Left ventricle myocardium inferior (tissue), 1 donor: ENCODE measurements at places on chromosomes 16 and 17.

DNA sequence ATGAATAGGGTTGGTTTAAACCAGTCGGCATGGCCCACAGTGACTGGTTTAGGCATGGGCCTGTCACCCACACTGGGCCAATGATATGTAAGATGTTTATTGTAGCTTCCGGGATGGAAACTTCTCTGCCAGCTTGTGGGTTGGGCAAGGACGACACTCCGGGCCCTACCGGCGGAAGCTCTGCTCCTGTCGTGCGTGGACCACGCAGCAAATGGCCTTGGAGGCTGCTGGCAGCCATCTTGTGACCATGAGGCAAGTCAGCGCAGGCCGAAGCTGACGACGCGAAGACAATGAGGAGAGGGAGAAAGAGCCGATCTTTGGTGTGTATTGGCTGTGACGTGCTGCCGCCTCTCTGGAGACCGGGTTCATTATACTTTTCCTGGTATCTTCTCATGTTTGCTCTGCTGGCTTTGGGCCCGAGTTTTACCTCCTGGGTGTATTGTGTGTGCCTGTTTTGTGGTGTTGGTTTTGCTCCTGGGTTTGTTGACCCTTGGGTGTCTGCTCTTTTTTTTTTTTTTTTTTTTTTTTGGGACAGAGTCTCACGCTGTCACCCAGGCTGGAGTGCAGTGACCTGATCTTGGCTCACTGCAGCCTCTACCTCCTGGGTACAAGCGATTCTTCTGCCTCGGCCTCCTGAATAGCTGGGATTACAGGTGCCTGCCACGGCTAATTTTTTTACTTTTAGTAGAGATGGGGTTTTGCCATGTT, 15.4 kb downstream of the SLC25A10 start:
- DNase-seq = no peak

DNA sequence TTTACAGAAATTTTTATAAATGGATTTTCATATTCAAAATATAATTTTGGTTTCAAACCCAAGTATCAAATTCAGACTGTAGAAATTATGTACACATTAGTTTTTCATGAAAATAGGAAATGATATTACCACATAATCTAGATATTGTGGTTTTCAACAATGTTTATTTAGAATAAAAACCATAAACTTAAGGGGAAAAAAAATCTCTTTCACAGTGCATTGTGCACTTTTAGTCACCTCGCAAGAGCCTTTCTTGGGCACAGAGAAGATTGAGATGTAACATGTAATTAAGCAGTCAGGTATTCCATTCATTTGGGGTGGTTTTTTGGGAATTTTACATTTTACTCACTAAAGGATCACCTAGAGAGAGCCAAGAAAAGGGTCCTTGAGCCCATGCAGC, 104.0 kb downstream of the TANC2 start:
- no peak for DNase-seq

DNA sequence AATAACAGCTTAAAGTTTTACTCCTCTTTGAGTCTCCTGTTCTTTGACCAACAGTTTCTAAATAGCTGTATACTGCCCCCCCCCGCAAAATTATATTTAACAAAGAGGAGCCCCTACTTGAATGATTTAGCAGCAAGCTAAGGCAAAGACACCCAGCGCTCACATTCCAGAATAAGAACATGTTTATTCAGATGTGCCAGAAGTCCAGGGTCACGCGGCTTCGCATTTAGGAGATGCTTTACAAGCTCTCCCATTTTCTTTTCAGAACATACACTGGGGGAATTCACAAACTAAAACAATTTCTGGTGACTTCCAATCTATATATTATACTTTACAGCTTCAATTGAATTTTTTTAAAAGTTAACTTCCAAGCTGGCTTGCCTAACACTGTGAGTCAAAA, 5.3 kb downstream of the PLD6 start:
- DNase-seq = no peak

DNA sequence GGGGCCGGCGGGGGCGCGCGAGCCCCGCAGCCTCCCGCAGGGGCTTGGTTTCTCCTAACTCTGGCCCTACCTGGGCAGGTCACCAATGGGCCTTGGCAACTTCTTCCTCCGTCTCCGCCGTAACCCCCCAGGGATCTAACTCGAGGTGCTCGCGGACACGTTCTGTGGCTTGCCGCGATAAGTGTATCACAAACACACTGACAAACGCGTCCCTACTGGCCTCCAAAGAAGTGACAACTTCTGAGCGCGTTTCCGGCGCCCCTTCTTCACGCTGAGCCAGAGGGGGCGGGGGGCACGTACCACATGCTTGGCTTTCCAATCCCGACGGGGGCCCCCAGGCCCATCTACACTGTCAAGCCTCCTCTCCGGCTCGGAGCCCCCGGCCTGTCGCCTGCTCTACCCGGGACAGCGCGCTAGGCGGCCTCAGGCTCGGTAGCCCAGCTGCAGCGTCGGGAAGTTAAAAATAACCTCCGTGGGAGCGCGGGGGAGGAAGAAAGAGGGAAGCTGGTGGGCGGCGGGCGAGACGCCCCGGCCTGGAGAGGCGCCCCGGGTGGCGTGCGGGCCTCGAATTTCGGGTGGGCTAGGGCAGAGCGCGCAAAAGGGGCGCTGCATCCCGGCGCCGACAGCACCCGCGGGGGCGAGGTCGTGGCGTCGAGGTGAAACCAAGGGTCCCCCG, 725 bp upstream of the SPHK1 start:
- peak; percentile 56 for DNase-seq

- no peak for DNase-seq
Observed at GRCh38 chr16:17515421-17516210, 44.9 kb upstream of the XYLT1 start.

- DNase-seq = no peak
Observed at GRCh38 chr16:78950768-78951167, 649.8 kb downstream of the MAF start.

DNA sequence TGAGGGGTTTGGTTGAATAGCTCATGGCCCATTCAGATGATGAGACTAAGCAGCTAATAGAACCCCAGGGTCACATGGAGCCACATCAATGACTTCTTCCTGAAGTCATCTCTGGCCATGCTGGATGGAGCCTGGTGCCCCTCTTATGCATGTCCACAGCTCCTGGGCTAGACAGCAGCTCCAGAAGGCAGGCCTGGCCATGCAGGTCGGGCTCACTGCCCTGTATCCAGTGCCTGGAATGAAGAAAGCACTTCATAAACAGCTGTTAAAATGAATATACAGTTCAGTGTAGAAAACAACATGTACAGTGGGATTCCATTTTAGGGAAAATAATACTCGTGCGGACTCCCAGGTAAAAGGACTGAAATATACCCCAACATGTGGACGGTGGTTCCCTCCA, 73.9 kb downstream of the GNAO1 start:
- no peak for DNase-seq

DNA sequence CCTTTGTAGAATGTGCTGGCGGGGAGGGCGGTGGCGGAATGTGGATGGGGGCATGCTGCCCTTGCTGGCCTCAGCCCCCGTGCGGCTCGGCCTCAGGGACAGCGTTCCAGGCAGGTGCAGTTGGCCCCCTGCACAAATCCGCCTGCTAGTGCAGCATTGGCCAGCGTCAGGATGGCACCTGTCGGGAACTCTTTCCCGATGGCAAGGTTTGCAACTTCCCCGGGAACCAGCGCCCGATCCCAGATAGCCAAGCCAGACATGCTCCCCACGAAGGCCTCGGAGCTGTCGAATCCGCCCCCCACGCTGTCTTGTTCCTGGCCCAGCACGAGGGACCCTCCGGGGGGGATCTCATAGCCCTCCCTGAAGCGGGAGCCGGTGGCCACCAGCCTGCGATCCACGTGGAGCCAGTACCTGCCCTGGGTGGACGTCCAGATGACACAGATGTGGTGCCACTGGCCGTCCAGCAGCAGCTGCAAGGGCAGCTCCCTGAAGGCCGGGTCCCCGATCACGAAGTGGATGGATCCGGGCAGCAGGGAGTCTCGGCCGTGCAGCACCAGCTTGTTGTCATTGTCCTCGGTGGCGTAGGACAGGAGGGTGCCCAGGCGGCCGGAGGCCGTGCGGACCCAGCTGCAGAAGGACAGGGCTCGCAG, 2.8 kb downstream of the PTX4 start:
- no peak for DNase-seq
